GOT3 (cell line): ENCODE measurements at places on chromosomes 6 and 20.

GRCh38 chr6:5783584-5784089 is 223.1 kb downstream of the NRN1 start:
- DNase-seq, result no peak

DNA sequence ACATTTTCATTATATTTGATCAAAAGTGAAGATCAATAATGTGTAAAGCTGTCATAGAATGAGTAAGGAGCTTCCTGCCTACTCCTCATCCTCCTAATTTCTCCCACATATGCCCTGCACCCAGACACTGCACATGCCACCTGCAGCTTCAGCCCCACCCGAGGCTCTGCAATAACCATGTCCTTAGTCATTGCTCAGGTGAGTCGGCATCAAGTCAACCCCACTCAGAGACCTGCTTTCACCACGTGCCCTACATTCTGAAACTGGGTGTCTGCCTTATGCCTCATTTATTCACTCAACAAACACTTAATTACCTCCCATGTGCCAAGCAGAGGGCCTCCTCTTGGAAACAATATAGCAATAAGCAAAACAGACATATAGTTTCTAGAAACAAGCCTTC is 15.4 kb upstream of the TNFAIP3 start:
- DNase-seq, result no peak

DNA sequence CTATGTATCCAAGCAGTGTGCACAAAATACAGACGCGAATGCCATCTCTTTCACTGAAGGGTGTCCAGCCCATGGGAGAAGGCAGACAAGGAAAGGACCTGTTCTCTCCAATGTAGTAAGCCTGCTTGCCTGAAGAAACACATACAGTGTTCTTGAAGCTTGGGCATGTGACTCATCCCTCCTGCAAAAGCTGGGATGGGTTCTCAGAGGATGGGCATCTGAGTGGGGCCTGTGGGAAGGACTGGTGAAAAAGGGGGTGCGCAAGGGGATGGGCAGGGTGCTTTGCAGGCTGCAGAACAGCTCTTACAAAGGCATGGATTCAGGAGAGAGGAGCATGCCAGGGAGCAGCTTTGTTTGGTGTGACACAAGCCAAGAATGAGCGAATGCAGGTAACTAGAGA is 128.1 kb downstream of the FYN start:
- DNase-seq, result no peak

DNA sequence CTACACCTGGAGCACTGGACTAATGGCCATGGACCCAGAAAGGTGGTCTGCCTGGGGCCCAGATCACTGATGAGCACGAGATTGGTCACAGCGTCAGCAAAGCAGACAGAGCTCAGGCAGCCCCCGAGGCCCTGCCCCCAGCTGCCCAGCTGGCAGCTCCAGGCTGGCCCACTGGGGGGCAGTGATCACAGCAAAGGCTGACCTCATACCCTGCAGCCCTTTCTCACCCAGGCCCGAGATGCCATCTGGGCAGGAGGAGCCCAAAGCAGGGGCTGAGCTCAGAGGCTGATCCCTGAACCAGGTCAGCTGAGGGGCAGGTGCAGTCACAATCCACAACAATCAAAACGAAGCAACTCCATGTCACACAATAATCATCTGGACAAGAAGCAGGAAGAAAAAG is 4.1 kb downstream of the MAP1LC3A start:
- no peak for DNase-seq

DNA sequence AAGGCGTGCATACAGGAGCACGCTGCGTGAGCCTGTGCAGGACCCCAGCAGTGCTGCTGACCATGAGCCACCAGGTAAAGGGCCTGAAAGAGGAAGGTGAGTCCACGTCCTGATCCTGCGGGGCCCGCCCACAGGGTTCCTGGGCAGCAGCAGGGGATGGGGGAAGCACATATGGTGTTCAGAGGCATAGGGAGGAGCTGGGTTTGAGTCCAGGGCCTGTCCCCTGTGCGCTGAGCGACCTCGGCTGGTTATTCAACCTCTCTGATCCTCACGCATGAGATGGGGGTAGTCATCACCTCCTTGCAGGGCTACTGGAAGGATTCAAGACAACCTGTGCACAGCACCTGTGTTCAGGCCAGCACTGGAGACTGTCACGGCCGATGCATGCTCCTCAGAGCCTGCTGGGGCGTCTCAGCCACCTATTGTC is at the start of gene TMC2:
Gene TMC2 (plus strand): TSS at position 14 of the 427 bp plus-strand sequence. CDS start 49 bp downstream, at position 63.
- DNase-seq, result no peak
